Foreskin fibroblast (primary cell): ENCODE measurements at places on chromosomes 6 and 20.

DNA sequence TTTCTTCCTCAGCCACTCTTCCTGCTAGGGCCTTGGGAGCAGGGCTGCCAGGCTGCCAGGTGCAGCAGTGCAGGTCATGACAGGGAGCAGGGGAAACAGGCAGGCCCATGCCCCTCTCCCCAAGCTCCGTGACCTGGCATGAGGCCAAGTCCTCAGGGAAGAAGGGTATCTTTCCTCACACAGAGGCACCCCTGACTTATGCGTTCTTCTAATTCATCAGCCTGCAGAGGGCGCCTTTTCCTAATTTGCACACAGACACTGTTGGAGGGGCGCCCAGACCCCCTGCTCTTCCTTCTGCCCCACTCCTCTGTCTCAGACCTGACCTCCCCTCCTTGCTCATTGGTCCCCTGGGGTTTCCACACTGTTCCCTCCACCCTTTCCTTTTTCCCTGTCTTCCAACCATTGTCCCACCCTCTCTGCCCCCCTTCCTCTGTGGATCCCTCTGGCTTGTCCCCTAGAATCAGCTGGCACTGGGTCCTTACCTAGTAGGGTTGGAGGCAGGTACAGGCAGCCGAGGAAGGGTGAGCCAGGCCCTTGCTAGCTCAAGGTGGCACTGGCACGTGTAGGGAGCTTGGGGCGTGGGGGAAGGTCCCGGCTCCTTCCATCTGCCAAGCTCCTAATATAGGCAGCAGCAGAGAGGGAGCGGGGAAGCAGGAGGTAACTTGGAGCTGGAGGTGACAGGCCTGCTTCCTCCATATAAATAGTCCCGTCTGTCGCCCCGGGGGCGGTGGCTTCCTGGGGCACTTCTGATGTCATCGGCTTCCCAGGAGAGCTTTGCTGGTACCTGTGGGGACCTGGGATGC is 154.9 kb upstream of the MLN start:
- DNase-seq: no peak

- no peak for DNase-seq
Observed at GRCh38 chr20:9615766-9616454, 101.5 kb downstream of the LAMP5 start.

GRCh38 chr6:35634316-35634715 is 54.4 kb downstream of the FKBP5 start:
- no peak for DNase-seq

DNA sequence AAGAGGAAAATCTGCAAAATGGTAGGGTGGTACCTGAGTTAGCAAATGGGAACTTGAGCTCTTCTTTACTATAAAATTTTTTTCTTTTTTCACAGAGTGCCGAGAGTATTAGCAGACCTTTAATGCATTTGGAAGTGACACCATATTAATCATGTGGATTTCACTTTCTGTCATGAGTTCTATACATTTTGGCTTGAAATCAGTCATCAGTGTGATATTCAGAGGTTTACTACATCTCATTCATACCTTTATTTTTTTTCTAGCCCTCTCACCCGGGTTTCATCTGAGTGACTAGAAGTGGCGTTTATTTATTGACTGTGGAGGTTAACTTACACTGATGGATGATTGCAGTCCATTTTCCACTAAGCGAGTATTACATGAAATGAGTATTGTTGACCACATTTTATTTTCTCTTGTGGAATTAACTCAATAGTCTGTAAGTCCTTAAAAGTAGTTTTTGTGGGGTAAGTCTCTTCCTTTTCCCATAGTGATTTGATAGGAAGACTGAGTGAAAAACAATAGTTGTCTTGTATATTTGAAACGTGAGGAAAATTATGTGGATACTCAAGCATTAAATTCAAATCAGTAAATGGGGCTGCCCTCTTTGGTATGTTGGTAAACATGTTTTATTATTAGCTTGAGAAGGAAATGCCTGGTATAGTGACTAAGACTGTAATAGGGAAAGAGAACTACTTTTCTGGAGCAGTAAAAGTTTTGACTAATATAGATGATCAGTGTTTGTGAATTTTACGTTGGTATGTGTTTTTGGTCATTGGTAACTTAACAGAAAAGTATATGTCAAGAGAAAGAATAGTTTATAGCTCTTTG is 55.5 kb downstream of the JARID2 start:
- no peak for DNase-seq

DNA sequence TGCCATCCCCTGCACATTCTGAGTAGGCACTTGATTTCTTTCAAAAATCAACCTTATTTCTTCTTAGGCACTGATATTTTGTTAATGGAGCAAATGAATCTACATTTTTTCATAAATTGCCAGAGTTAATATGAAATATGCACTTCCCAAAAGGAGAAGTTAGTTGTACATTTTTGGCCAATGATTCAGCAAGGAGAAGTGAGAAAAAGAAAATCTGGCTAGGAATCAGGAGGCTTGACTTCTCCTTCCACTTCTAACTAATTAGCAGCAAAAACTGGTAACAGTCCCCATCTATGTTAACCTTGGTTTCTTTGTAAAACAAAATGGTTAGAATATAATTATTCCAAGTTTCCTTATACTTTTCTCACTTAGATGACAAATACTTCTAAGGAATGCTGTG is 7.0 kb upstream of the DSE start:
- no peak for DNase-seq

GRCh38 chr6:116515141-116515540 is 3.7 kb downstream of the CALHM5 start:
- no peak for DNase-seq

DNA sequence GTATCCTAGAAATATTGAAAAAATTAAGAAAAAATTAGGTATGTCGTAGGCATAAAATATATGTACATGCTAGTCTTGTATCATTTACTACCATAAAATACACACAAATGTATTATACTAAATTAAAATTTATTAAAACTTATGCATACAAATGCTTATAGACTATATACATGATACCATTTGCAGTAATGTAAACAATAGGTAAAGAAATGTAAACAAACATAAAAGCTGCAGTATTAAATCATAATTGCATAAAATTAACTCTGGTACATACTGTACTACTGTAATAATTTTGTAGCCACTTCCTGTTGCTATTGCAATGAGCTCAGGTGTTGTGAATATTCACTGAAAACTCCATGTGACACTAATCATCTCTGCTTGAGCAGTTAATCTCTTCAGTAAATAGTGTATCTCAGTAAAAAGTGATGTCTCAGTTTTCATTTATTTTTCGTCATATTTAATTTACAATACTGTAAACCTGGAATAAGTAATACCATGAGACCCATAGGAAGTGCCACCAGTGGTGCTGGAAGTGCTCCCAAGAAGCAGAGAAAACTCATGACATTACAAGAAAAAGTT is 29.3 kb downstream of the RALGAPB start:
- DNase-seq: no peak

- DNase-seq: peak; percentile 70
Observed at GRCh38 chr6:55694148-55694547, 115.2 kb upstream of the HMGCLL1 start.

DNA sequence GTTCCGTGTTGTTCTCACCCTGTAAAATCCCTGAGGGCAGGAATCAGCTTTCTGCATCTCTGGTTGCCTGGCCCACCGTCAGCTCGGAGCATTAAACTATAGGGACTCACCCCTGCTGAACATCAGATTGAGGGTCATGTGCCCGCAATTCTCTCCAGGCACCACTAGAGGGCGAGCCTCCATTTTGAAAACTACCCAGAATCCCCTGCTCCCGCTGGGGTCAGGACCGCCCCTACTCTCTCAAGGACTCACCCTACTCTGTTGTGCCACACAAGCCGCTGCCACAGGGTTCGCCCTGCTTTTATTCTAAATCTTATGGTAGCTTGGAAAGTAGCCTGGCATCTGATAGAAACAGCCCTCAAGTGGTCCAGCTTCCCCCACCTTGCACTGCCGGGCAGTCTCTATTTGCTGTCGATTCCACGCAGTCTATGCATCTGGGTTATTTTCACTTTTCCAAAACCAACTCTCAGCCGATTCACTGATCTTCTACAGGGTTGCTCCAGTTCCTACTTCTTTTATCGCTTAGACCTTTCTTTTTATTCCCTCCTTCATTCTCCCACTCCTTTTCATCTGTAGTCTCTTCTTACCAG is 244.1 kb upstream of the QKI start:
- DNase-seq: no peak

DNA sequence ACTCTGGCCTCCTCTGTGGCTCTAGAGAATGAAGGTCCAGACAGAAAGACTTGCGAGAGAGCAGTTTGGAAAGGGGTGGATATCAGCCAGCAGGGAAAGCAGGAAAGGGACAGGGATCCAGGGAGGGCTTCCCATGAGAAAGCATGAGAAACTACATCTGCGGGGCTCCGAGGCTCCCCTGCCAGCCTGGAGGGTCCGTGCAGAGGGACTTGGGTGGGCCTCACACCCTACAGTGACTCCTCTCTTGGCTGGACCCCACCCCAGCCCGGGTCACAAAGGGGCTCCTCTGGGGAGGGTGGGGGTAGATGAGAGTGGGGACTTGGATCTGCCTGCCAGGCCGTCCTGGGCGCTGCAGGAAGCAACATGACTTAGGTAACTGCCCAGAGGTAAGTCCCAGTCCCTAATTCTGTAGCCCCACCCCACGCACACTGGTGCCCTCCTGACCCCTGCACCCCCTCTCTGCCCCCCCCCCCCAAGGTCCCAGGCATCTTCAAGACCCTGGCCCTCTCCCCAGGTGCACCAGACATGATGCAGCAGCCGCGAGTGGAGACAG is at the start of gene TMEM239:
TMEM239 (plus strand) TSS at position 335 of the 553 bp plus-strand sequence; CDS start at position 526, 191 bp downstream.
- no peak for DNase-seq

- no peak for DNase-seq
Observed at GRCh38 chr6:100726666-100727065, 154.5 kb downstream of the ASCC3 start.

GRCh38 chr20:61430228-61430624 is 178.2 kb downstream of the CDH4 start:
- no peak for DNase-seq

GRCh38 chr6:146028252-146028795 is 538 bp upstream of the GRM1 start:
- peak; percentile 27 for DNase-seq

GRCh38 chr6:108868647-108869046 is 20.4 kb downstream of the ARMC2 start:
- DNase-seq: no peak

- no peak for DNase-seq
Observed at GRCh38 chr20:23036371-23036770, 1.3 kb downstream of the SSTR4 start.

DNA sequence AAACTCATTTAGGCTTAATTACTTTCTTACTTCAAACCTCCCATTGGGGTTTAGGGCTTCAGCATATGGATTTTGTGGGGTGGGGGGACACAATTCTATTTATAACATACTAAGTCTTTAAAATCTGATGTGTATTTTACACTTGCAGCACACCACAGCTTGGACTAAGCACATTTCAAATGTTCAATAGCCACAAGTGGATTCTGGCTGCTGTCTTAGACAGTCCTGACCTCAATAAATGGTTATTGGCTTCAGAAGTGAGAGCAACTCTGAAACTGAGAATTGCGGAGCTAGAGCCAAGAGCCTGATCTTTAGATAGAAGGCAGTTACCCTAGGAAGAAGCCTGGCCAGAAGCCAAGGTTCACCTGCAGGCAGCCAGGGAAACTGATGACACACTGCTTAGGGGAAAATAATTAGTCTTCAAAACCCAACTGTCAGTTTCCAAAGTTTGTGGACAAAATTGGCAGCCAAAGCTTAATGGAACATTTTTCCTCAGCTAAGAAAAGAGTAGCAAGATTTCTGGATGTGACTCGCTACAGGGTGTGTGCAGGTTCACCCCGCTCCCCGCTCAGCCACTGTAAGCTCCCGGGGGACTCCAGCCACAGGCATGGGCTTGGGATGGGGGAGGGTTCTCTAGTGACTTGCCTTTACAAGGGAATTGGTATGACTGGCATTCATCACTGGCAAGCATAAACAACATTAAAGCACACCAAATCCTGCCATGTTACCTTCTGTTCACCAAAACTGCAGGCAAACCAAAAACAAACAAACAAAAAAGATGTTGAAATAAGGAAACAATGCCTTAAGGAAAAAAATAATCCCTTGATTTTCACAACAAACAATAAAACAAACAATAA is 219.8 kb downstream of the TFAP2A start:
- DNase-seq: no peak

DNA sequence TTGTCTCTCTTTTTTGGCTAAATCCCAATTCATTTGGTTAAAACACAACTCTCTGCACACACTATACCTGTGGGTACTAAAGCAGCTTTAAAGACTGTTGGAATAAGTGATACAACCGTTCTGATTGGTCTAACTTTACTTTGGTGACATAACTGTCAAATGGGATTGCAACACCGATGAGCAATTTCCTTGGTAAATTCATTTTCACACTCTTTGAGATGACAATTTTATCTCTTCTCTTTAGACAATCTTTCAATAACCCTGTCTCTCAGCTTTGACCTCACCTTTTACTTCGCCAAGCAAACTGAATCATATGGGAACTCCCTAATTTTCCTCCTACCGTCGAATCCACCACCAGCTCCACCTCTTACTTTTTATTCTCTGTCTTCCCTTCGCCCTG is 60.8 kb downstream of the ECT2L start:
- no peak for DNase-seq

DNA sequence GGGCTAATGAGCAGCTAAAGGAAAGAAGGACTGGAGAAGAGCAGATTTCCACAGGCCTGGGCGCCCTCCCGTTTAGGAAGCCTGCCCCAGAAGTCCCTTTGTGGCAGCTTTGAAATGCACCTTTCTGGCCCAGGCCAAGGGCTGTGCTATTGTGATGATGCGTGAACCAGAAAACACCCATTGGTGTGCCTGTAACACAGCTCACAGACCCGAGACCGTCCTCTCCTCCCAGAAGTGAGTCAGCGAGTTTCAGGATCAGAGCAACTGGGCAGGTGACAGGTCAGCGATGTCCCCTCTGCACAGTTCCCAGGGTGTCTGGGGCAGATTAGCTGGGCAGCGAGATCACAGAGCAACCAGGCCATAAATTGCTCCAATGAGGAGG is 71.9 kb upstream of the SULF2 start:
- DNase-seq: no peak

DNA sequence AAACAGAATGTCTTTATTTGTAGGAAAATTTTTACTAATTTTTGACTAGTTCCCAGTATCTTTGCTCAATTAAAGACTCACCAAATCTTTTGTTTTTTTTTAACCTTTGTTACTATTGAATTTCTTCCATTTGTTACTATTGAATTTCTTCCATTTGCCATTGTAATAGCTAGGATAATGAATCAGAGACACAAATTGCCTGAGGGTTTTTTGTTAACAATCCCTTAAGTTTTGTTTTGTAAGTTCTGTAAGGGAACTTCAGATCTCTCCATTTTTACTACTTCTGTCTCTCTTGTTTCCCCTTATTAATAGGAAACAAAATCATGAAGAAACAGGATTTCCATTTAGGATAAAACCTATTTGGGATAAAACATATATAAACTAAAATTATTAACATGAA is 104.3 kb downstream of the MAP3K4 start:
- DNase-seq: peak; percentile 17

DNA sequence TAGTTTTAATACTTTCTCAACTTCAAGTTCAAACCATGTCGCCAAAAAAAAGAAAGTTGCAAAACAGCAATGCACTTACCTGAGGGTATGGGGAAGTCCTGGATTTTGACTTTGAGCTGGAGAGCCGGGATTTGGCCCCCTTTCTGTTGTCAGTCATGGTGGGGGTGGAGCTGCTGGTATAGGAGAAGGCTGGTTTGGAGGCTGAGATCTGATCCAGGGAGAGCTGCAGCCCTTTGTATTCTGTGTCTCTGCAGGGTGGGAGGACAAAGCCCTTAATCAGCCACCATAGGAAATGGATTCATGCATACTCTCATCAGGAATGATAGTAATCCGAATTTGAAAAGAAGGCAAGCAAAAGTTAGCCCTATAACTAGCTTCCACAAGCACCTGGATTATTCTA is 44.0 kb downstream of the SIM1 start:
- no peak for DNase-seq

GRCh38 chr6:166855416-166855815 is 100.9 kb downstream of the RNASET2 start:
- DNase-seq: no peak

- no peak for DNase-seq
Observed at GRCh38 chr20:15296422-15296821, 959.0 kb upstream of the FLRT3 start.
